Suppressor macrophage treated with lipopolysaccharide for 4 hours (primary cell): ENCODE measurements at places on chromosomes 6 and 20.

DNA sequence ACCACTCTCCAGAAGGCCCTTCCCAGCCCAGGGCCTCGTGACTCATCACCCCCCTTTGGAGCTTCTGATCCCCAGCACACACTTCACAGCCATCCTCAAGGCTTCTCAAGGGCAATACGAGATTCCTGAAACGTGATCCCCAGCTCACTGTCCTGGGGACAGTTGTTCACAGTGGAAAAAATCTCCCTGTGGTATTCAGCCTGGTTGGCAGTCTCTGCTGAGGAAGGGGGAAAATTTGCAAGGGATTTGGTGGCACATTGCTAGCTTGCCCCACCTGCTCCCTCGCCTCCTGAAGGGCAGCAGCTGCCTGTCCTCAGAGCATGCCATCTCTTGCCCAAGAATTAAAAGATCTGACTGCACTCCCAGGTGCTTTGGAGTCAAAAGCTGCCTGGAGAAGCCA is 20.7 kb upstream of the PKHD1 start:
- no peak for DNase-seq

DNA sequence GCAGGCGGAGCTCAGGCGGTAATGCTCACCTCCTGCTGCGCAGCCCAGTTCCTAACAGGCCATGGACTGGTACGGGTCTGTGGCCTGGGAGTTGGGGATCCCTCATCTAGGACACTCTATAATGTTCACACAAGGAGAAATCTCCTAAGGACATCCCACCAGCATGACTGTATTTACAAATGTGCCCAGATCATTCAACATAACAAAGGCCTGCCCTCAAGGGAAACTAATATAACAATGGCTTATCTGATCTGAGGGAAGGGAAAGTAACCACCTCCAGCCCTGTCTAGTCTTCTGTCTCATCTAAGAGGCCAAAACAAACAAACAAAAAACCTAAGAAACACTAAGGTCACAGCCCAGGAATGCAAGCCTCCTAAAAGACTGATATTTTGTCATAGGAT is 232.8 kb downstream of the RNGTT start:
- DNase-seq: no peak

GRCh38 chr6:144606083-144606482 is 320.9 kb downstream of the UTRN start:
- DNase-seq: no peak

- no peak for DNase-seq
Observed at GRCh38 chr6:169669147-169669546, 32.7 kb downstream of the WDR27 start.

- DNase-seq: no peak
Observed at GRCh38 chr20:63267691-63268090, 4.9 kb upstream of the ARFGAP1 start.

DNA sequence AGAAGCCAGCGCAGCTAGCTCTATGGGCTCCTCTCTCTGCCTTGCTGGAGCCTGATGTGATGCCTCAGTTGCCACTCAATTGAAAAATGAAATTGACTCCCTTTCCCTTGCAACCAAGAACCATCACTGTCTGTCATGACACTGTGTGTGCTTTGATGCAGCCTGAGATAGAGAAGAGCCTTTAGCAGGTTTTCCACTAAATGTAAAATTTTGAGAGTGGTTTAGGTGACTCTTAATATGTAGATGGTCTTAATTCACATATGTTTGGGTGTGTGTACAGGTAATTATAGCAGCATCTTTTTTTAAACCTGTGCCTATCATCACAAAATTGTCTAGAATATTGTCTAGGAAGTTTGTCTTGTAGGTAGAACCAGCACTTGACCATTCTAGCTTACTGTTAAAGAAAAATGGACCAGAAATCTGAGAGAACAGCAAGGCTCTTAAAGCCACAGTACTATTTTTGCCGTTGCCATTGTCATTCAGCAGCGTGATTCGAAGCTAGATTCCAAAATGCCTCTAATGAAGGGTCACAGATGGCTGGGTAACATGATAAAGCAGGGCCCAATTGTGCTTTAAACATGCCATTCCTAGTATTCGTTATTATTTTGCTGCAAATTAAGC is 1.3 kb downstream of the ARFGEF3 start:
- no peak for DNase-seq

DNA sequence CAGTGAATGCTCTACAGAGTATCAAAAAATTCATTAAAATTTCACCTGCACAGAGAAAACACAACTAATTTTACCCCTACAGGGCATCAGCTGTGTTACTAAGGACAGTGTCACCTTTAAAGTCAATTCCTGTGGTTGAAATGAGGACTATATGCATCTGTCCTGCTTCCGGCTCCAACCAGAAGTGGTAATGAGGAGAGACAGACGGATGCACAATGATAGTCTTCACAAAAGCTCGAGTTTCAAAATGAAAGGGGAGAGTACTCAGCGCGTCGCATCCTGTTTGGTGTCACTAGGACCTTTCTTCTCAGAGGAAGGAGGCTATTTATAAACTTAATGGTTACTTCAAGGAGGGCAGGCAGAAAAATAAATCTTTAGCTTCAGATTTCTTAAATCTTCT is 86.5 kb downstream of the LYRM4 start:
- peak; percentile 14 for DNase-seq

GRCh38 chr6:108733706-108734265 is 114.4 kb upstream of the ARMC2 start:
- DNase-seq: no peak

- peak; percentile 40 for DNase-seq
Observed at GRCh38 chr6:105995391-105995865, 90.7 kb upstream of the PRDM1 start.

DNA sequence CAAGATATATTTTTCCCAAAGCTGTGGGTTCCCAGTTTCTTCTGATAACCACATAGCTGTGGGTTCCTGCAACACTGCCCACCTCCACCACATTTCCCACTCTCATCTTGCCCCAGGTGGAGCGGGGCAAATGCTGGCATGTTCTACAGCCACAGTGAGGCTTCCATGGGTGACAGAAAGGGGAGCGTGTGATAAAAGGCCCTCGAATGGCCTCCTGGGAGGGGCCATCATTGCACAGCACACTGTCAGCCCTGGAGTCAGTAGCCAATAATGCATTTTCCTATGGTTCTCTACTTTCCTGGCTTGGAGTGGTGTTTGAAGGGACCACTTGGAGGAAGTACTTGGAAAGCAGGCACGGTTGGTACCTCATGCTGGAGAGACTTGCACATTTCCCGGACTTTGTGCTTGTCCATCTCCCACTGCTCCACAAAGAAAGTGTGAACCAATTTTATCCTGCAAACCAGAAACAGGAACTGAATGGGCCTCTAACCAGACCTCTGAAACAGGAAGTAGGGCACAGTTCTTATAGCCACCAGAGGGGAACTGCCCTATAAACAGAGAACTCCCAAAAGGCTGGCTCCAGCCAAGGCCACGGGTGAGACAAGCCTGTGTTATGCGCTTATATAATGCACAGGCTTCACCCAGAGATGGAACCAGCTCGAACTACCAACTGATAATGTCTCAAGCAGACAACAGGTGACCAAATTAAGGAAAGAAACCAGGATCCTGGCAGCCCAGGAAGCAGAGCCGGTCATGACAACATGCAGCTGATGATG is 8.6 kb downstream of the MAP3K5 start:
- peak; percentile 86 for DNase-seq

DNA sequence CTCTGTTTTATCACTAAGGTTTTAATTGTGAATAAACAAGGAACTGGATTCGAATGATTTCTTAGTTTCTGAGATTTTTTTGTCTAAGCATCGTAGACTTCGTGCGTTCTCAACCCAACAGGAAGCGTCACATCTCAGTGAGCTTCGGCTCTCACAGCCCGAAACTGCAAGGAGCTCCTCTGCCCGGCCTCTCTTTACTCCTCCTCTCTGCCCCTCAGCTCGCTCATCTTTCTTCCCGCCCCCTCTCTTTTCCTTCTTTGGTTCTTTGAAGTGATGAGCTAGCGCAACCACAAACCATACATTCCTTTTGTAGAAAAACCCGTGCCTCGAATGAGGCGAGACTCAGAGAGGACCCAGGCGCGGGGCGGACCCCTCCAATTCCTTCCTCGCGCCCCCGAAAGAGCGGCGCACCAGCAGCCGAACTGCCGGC is 480 bp upstream of the NT5E start:
- DNase-seq: peak; percentile 10

- DNase-seq: no peak
Observed at GRCh38 chr6:21103626-21104224, 489.8 kb upstream of the SOX4 start.

- peak; percentile 50 for DNase-seq
Observed at GRCh38 chr6:143368426-143368825, 82.1 kb downstream of the ADAT2 start.

GRCh38 chr6:139325125-139325524 is 33.3 kb upstream of the TXLNB start:
- peak; percentile 58 for DNase-seq

DNA sequence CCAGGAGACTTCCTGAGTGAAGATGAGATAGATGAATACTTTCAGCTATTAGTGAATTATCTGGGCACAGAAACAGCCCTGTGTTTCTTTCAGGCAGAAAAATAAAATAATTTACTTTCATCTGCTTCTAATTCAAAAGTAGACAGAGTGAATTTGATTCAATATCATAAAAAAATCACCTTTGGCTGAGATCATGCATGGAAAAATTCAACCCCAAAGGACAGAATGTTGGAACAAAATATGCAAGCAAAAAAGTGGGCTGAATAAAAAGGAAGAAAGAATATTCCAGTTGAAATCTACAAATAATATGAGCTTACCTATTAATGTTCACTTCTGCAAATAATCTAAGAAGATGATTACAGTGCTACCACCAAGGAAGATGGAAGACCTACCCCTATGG is 546.9 kb downstream of the TFAP2B start:
- no peak for DNase-seq

DNA sequence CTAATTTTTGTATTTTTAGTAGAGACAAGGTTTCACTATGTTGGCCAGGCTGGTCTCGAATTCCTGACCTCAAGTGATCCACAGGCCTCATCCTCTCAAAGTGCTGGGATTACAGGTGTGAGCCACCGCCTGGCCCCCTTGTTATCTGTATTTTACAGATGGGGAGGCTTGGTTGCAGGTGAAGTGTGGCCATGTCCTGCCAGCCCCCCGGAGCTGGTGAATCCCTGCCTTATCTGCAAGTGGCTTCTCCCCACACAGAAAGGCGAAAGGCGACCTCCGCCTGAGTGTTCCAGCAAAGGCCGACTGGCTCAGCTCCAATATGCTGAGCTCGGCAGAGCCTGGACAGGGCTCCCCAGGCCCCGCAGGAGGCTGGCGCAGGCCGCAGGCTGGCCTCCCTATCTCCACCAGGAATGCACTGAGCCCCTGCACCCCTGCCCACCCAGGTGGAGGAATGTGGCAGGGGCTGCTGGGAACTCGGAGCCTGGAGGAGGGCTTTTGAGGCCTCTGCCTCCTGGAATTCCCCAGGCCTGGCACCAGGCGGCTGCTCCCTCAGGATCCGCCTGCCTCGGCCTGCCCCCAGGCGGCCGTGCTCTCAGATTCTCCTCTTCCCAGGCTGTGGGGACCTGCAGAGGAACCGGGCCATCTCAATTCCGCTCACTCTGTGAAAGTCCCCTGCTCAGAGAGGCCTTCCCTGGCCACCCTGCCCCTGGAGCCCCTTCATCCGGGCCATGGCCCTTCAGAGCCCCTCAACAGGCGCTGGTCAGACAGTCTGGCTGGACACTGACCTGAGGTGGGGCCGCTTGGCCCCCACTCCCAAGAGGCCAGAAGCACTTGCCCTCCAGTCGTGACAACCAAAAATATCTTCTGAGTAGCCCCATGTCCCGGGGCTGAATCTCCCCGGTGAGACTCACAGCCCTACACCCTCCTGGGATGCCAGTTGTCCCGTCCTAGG is 9.3 kb upstream of the LAMA5 start:
- DNase-seq: no peak

DNA sequence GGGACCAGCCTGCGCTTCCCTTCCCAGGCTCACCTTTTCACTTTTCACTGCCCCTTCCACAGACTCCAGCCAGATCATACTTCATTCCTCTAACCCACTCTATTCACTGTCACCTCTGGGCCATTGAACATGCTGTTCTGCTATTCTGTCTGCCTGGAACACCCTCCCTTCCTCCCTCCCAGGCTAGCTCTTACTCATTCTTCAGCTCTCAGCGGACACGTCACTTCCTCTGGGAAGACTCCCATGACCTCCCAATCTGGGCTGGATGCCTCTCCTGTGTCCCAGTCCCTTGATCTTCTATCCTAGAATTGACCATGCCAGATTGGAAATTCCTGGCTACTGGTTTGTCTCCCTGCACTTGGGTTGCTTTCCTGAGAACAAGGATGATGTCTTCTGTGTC is 5.0 kb downstream of the SLC12A5 start:
- DNase-seq: no peak

DNA sequence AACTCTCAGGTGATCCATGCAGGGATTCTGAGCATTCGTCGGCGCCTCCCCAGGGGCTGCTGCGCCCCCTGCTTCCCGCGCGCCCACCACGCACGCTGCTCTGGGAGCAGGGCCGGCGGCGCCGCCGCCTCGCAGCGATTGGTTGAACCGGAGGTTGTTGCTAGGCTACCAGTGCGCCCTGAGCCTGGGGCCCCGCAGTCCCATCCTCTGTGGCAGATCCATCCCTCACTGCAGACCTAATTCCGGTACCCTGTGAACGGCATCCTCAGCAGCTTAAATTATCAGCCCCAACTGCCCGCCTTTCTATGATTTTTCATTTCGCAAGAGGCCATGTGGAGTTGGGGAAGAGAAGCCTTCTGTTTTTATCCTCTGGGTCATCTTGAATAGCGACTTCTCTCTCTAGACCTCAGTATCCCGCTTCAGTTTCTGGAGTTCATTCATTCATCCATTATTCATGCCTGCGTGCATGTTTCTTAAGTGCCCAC is 15.4 kb downstream of the PNPLA1 start:
- DNase-seq: peak; percentile 14

DNA sequence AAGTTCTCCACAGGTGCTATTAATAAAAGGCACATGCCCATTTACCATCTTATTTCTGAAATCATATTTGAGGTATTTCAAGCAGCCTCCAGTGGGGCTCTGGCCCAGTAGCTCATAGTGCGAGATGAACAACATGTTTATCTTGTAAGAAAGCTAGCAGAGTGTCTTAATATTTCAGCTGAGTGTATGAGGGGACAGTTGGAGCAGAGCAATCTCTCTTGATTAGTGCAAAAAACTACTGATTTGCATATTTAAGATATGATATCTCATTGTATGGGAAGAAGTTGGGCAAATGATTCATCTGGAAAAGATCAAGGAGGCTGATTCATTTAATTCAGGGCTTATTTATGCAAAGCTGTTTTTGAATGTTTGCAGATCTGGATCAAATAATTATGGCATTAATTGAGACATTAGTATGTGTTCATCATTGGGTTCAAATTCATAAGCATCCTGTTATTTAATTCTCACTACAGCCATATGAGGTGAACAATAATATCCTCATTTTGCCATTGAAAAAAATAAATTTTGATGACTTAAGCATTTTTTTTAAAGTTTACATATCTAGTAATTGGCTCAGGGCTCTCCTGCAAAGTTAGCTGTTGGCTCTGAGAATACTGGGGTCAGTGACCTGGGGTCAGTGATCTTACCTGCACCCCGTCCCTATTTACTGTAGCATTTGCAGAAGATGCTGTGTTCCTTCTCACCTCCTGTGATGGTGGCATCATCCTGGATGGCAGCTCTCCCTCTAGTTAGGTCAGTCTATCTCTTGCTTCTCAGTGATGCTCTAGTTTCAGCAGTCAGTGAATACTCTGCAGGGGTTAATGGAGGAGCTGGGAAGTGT is 24.1 kb upstream of the GCLC start:
- DNase-seq: no peak

GRCh38 chr20:47397652-47398301 is 41.3 kb upstream of the ZMYND8 start:
- no peak for DNase-seq

- DNase-seq: no peak
Observed at GRCh38 chr6:131844243-131844841, 36.5 kb downstream of the ENPP1 start.

GRCh38 chr6:129730477-129731165 is 20.6 kb upstream of the ARHGAP18 start:
- peak; percentile 41 for DNase-seq
